B cell (primary cell): ENCODE measurements at places on chromosomes 12 and 14. TPM values are rescaled to one million over a fixed set of nuclear protein-coding genes. Genes with fewer than 3 reads are reported as not detected.

DNA sequence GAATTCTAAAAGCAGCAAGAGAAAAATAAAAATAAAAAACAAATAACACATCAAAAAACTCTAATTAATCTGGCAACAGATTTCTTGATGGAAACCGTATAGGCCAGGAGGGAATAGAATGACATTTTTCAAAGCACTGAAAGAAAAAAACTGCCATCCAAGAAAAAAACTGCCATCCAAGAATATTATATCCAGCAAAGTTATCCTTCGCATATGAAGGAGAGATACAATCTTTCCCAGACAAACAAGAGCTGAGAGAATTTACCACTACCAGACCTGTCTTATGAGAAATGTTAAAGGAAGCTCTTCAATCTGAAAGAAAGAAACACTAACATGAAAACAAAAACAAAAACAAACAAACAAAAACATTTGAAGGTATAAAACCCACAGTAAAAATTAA lies 214.8 kb downstream of the EMP1 start:
- no peak for DNase-seq

DNA sequence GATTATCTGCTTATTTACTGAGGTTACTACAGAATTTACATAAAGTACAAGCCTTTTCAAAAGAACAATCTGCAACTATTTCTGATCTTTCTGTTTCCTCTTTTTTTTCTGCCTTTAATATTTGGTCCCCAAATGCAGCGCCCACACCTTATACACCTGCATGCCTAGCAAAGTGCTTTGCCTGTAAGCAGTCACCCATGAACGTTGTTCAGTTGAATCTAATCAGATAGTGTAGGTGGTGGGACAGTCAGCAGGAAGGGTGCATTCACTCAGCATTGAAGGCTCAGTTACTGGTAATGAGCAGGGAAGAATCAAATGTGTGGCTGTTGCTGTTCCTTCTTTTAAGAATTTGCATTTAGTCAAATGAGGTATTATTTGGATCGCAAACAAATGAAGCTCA lies 108.4 kb downstream of the GPR135 start:
- DNase-seq: peak; percentile 69

ANO4 gene
- not detected in 2 replicates for polyA plus RNA-seq

ADGRD1 gene
- polyA plus RNA-seq: 1.7 and 2.2 TPM in 2 replicates

DNA sequence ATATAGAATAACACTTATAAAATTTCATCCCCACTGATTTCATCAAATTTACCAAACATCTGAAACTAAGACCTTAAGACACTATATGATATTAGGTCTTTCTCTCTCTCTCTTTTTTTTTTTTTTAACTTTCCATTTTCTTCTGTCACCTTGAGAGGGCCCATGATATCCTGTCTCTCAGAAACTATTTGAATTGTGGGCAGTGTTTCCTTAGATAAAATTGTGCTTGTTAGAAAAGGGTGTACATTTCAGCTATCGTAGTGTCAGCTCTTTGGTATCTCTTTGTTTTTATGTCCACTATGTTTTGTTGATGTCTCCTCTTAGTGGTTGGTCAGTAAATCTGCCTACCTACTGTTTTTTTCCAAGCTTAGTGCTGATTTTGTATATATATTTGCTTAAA lies 23.8 kb downstream of the DNM1L start:
- no peak for DNase-seq

DNA sequence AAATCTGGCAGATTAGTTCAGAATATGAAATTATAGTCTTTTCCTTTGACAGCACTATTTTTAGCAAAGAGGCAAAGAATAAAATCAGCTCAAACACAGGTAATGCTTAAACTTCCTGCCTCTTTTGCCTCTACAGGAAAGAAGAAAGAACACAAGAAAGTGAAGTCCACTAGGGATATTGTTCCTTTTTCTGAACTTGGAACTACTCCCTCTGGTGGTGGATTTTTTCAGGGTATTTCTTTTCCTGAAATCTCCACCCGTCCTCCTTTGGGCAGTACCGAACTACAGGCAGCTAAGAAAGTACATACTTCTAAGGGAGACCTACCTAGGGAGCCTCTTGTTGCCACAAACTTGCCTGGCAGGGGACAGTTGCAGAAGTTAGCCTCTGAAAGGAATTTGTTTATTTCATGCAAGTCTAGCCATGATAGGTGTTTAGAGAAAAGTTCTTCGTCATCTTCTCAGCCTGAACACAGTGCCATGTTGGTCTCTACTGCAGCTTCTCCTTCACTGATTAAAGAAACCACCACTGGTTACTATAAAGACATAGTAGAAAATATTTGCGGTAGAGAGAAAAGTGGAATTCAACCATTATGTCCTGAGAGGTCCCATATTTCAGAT lies 17.4 kb downstream of the TMPO start:
- DNase-seq: peak; percentile 67

P2RX2 gene
- polyA plus RNA-seq: not detected in 2 replicates

- no peak for DNase-seq
Measured at GRCh38 chr12:12157424-12157823, 86.7 kb downstream of the BCL2L14 start.

GRCh38 chr12:42638697-42639096 lies 49.2 kb upstream of the PRICKLE1 start:
- no peak for DNase-seq

DNA sequence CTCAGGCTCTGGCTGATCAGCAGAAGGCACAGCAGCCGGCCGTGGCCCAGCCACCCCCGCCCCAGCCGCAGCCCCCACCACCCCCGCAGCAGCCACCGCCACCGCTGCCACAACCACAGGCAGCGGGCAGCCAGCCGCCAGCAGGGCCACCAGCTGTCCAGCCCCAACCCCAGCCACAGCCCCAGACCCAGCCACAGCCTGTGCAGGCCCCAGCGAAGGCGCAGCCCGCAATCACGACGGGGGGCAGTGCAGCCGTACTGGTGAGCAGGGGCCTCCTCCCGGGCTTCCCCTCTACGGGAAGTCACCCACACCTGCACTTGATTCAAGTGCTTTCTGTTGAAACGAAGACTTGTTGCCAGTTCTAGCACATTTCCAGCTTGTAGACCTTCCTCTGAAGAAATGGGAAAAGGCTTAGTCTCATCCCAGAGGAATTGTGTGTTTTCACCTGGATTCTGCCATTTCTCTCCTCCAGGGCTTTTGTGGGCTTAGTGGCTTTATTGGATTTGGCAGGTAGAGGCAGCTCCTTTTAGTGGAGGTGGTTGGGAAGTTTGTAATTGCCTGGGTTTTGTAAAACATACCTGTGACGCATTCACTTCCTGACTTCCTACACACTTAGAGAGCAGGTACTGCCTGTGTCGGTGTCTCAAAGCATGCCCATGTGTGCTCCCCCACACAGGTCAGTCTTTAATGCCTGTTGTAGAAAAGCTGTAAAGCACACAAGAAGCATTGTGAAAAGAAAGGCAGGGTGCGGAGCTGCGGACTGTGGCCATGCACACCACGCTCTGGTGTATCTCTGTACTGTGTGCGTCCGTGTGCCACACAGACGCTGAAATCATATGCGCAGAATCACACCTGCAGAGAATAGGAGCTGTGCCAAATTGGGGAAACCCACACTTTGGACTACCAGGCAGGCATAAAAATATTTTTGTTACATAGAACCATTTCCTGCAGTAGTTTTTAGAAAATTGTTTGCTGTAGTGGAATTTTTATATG lies 90.5 kb downstream of the DDX51 start:
- DNase-seq: no peak

GRCh38 chr12:21894792-21895595 lies 46.2 kb downstream of the ABCC9 start:
- no peak for DNase-seq

- DNase-seq: no peak
Measured at GRCh38 chr12:128091951-128092382, 175.0 kb upstream of the TMEM132C start.

- no peak for DNase-seq
Measured at GRCh38 chr12:1806301-1807086, 13.9 kb upstream of the LRTM2 start.

DNA sequence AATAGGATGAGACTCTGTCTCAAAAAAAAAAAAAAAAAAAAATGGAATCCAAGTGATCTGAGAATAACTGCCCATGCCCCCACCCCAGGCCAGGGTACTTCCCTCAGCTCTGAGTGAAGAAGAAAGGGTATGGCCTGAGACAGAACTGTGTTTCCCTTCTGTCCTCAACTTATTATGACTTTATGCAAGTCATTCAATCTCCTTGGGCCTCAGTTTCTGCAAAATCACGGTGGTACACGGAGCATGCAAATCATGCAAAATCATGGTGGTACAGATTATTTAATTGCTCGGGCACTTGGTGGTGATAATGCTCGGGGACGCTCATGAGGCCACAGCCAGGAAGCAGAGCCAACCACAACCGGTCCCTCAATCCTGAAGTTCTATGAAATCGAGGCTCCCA lies 56.5 kb upstream of the TBX3 start:
- no peak for DNase-seq

DNA sequence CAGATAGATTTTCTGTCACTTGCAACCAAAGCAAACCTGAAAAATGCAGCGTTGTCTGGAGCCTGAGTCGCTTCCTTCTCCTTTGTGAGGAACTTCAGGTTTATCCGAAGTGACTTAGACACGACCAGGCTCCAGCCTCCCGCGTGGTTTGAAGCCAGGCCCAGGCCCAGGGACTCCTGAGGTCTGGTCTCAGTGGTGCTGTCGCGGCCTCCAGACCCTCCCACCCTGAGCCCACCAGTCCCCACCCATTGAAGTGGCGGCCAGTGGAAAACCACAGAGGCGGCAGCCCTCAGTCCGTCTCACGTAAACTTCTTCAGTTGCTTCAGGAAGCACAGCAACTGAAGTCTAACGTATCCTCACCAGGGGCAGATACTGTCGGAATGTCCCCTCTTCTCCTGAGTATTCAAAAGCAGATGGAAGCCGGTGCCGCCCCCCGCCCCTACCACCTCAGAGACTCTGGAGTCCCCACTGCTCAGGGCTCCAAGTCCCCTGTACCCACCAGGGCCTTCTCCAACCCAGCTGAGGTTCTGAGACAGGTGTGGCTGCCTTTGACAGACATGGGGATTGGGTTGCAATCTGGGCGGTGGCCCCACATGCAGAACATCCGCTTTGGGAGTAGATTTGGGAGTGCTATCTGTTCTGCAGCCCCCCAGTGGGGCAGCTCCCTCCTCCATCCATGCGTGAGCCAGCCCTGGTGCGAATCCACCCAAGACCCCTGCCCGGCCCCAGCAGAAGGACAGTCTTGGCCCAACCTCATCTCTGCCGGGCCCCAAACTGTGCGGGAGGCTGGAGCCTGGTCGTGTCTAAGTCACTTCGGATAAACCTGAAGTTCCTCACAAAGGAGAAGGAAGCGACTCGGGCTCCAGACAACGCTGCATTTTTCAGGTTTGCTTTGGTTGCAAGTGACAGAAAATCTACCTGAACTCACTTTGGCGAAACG lies 26.6 kb upstream of the GALNT9 start:
- DNase-seq: no peak
